Neuronal stem cell (in vitro differentiated cells): ENCODE measurements at places on chromosomes 4 and X.

GRCh38 chrX:110173192-110174175 lies 144.4 kb downstream of the AMMECR1 start:
- DNase-seq = no peak

DNA sequence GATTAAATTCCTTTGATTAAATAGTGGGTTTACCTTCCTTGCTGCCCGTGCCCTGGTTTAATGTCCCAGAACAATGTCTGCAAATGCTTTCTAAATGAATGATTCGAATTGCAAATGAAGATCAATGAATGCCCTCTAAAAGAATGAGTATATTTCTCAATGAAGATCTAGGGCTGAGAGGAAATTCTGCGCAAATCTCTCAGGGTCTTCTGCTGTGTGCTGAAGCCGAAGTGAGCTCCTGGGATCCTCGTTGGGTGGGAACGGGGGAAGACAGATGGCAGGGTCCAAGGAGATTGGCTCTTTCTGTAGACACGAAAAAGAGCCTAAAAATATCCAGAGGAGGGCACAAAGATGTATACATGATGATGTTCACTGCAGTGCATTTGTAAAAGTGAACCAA lies 224.8 kb downstream of the STIM2 start:
- DNase-seq = no peak

DNA sequence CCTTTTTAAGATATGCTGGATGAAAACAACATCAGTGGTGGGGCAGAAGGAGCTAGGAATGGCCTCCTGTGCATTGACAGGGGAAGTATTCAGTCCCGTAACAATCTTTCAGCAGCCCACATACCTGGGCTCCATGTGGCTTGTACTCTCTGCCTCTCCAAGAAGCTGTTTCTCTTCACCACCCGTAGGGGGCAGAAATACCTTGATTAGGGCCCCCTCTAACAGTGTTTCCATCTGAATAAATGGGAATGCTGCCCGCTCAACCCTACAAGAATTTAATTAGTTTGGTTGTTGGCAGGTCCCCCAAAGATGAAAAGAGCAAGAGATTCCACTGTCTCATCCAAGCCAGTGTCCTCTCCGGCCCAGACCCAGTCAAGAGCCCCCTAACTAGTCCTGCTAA lies 155.2 kb downstream of the SMIM20 start:
- peak; percentile 24 for DNase-seq

GRCh38 chr4:30768277-30768676 lies 48.1 kb downstream of the PCDH7 start:
- DNase-seq = no peak

DNA sequence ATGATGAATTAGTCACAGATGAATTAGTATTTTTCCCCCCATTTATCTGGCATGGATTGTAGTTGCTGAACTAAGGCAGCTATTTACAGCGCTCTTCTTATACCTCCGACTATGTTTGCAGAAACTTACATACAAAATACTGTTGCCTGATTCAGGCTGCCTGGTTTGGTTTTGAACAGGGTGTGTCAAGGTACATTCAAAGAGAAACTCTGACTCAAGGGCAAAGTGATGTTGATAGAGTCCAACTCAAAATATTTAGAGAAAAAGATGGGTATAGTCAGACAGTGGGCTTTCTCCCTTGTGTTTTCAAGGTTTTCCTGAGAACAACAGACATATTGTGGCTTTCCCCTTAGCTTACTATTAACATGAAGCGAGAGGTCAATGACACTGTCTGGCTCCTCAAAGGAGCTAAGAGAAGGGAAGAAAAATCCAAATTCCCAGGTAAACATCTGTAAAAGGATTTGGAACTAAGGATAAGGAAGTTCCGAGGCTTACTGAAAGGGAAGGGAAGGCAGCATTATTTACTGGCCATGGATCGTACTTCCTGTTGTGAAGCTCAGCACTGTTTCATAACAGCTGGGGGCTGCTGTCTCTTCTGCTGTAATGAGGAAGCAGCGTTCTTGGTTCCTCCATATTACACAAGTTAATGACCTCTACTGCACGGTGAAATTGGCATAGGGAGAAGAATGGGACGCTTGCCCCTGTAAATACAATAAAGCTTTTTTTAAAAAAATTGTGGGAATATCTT lies 30.9 kb downstream of the FAM9C start:
- no peak for DNase-seq

DNA sequence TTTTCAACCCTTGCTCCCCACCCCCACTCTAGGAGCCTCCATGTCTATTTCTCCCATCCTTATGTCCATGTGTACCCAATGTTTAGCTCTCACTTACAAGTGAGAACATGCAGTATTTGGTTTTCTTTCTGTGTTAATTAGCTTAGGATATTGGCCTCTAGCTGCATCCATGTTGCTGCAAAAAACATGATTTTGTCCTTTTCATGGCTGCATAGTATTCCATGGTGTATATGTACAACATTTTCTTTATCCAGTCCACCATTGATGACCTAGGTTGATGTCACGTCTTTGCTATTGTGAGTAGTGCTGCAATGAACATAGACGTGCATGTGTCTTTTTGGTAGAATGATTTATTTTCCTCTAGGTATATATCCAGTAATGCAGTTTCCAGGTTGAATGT lies 472.8 kb downstream of the ZNF674 start:
- DNase-seq = no peak

GRCh38 chrX:145533534-145533933 lies 284.1 kb upstream of the SLITRK2 start:
- no peak for DNase-seq

GRCh38 chrX:140229191-140229590 lies 263.9 kb upstream of the CXorf66 start:
- DNase-seq = no peak

GRCh38 chr4:136861091-136861490 lies 671.2 kb downstream of the PCDH18 start:
- DNase-seq = no peak

DNA sequence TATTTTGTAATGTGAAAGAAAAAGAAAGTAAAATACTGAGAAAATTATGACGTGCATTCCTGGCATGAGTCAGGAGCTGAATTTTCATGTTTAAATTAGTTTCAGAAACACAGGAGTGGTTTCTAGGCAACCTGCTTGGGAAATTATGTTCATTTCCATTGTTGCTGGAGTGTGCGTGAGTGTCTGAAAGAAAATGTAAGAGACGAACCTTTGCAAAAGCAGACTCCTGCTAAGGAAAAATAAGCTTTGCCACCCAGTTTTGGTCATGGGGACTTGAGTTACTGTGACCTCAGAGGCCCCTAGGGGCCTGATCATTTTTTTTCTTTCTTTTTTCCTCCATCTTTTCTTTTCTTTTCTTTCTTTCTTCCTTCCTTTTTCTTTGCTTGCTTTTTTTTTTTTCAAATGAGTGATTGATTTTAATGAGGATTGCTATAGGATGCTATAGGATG lies 18.8 kb upstream of the CHRNA9 start:
- no peak for DNase-seq

GRCh38 chrX:75786290-75786689 lies 1.2 kb upstream of the MAGEE2 start:
- no peak for DNase-seq

GRCh38 chr4:133385161-133385954 lies 236.3 kb downstream of the PCDH10 start:
- no peak for DNase-seq

GRCh38 chr4:164204434-164204833 lies 549.5 kb upstream of the SMIM31 start:
- DNase-seq = no peak

- no peak for DNase-seq
Measured at GRCh38 chr4:107603430-107603829, 116.6 kb downstream of the PAPSS1 start.

DNA sequence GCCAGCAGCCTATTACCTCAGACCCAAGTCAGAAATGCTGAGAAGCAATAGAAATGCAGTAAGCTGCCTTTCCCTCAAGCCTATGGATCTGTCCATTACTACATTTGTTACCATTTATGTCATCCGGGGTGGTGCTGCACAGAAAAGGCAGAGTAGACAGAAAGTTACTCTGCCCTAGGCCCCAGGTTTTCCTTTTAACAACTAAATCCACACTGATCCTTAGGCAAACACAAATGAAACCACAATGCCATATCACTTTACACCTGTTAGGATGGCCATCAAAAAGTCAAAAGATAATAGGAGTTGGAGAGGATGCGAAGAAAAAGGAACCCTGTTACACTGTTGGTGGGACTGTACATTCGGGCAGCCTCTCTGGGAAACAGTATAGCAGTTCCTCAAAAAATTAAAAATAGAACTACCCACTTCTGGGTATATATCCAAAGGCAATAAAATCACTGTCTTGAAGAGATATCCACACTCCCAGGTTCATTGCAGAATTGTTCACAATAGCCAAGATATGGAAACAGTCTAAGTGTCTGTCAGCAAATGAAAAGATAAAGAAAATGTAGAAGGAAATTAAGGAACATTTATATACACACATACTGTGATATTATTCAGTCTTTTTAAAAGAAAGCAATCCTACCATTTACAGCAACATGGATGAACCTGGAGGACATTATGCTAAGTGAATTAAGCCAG lies 186.3 kb downstream of the NWD2 start:
- DNase-seq = no peak

GRCh38 chrX:72306851-72307645 lies 1.3 kb upstream of the CITED1 start:
- peak; percentile 56 for DNase-seq

DNA sequence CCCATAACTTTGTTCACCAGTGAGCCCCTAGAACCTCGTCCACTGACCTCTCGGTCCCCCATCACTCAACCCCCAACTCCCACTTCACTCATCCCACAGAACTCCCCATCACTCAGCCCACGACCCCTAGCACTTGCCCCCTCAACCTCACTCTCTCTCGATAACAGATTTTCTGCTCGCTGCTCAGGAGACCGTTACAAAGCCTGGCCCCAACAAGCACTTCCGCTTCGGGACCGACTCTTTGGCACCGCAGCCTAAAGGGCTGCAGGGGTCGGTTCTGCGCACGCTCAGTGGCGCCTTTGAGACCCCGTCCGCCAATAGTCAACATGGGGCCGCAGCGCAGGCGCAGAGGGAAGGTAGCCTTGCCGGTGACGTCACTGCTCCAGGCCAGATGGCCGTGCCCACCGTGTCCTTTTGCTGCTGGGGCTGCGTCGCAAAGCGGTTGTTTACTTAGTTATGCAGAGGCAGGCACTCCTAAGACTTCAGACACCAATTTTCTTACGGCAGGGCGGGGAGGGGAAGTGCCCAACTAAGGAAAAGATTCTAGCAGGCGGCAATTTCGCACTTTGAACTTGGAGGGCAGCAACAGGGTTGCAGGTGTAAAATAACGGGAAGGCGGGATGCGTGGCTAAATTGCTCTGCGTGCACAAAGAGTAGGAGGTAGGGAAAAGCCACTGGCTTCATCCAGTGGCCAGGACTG lies at the start of gene ZNF182:
Gene ZNF182 (minus strand): TSS at position 232 of the 700 bp plus-strand sequence. CDS start 1,380 bp downstream, outside the sequence.
- DNase-seq = peak; percentile 85

DNA sequence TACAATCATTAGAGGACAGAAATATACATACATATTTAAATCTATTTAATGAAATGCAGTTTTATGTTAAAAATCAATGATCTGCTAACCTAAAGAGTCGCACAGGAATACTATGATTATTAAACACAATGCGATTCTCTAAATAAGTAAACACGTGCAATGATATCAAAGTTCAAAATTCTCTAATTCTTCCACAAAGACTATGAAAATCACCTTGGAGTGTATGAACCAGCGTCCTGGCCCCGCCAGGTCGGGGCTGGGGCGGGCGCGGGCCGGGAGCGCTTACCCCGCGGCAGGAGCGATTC lies 608 bp upstream of the FAM200B start:
- DNase-seq = no peak

- no peak for DNase-seq
Measured at GRCh38 chrX:153903991-153904957, at the start of gene AVPR2. Gene AVPR2 (plus strand): TSS chrX:153904673. CDS start chrX:153905146, 473 bp downstream.

DNA sequence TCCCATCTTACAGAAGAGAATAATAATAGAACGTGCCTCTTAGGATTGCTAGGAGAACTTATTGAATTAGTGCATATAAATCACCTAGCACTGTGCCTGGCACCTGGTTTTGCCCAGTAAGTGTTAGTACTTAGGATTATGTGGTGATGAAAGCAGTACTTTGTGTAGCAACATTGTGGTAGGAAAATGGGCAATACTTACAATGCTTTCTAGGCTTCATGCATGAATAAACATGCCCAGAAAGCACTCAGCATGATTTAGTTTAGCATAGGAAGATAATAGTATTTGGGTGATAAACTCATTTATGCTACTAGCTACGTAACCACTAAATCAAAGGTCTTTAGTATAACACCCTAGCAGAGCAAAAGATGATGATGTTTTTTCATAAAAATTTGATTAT lies 105.6 kb downstream of the NEUROG2 start:
- DNase-seq = no peak

GRCh38 chr4:161931089-161931488 lies 232.7 kb downstream of the FSTL5 start:
- no peak for DNase-seq

DNA sequence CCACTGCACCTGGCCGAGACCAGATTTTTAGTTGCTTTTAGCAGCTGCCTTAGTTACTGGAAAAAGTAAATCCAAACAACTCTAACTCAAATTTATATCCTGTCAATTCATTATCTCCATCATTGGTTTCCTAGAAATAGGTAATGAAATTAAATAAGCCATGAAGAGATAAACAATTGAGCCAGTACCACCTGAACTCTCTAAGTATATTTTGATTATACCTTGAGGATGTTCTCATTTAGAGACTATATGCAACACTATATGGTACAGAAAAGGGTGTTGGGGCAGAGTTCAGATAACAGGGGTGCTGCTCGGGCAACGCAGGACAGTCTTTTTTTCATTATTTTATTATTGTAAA lies 35.0 kb downstream of the SAT1 start:
- no peak for DNase-seq

DNA sequence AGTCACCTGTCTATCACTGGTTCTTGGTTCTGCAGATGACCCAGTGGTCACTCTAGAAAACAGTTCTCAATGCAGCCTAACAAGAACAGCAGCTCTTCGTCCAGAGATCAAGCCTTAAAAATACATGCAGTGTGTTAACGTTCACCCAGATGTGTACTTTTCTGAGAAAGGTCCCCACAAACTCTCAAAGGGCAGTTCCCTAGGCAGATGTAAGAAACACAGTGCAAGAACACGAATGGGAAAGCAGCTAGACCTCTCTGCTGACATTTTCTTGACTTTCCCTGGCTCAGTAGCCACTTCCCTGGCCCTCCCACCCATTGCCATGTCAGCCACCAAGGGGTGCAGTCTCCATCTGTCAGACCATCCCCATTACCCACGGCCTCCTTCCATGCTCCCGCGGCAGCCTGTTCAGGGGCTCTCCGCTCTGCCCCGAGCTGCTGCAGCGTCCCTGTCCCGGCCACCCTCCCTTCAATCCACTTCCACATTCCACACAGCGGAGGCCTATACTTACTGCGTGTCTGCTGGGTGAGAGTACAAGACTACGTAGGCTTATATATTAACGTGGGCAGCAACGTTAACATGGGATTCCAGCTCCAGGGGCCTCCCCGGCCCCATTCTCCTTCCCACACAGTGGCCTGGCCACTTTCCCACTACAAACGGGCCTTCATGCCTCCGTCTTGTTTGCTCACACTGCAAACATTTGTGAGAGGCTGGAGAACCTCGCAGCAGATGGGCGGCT lies 34.3 kb downstream of the IRF2 start:
- DNase-seq = no peak
